SW480 (cell line): ENCODE measurements at places on chromosomes 4 and X.

DNA sequence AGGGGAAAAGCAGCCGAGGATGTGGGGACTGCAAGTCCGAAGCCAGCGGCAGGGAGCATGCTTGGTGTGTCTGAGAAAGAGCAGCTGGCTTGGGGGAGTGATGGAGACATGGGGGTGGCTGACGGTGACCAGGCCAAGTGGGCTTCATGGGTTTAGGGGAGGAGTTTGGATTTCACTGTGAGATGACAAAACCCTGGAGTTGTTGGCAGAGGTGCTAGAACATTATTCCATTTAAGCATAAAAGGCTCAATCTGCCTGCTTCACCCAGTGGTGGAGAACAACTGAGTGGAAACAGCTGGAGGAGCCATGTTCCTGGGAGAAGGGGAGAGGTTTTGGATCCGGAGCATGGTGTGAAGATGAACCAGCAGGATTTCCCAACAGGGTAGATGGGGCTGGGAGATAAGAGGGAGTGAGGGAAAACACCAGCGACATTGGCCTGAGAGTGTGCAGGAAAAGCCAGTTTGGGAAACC lies 318.0 kb upstream of the TAPT1 start:
- DNase-seq, result no peak

DNA sequence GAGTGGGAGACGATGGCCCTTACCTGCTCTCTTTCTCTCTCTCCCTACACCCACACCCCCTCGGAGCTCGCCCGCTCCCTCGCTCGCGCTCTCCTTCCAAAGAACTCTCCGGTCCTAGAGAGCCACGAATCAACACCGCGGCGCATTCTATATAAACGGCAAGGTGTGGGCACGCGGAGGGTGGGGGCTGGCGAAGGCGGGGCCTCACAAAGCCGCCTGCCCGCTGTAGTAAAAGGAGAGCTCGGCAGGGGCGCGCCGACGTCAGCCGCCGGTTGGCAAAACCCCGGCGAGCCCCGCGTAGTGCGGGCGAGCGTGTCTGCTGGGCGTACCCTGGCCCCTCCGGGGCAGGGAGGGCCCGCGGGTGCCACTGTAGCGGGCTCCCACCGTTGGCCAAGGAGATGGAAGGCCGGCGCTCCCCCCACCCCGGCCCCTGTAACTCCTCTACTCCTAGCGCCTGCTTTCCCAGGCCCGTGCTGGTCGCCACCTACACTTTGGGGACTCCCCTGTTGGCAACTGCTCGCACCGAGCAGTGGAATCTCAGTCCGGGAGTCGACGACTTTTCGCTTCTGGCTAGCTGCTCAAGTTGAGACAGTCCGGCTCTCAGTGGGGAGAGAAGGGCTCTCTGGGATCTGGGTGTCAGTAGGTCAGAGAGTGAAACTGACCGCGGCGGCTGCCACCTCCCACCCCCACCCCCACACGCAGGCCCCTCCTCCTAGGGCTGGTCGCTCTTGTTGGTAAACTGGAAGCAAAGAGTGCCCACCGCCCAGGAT lies 325.5 kb upstream of the F9 start:
- DNase-seq, result peak; percentile 58

DNA sequence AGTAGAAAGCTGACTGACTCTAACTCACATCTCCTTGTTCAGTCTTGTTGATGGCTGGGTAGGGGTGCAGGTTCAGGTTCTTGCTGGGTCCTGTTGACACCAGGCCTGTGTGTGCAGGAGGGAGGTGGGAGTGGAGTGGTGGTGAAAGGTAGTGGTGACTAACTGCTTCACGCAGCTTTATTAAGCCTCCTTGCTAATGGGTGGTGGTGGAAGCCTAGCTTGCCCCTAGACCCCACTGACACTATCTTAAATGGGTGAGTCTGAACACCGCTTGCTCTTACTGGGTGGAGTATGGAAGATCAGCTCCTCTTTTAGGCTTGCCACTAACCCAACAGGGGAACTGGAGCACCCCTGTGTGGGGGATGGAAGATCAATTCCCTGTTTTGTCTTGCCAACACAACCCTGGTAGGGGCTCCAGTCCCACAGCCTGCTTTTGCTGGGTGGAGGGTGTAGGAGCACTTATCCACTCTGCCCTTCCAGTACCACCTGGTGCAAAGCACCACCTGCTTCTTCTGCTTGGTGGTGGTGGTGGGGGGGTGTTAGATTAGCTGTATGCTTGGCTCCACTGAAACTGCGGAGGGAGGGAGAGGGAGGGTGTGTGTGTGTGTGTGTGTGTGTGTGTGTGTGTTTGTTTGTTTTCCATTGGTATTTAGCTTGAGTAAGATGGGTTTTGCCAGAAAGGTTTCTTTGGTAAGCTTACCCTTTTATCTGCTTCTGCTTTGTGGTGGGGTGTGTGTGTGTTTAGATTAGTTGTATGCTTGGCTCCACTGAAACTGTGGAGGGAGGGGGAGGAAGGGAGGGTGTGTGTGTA lies 25.6 kb downstream of the KDM6A start:
- DNase-seq, result peak; percentile 44

DNA sequence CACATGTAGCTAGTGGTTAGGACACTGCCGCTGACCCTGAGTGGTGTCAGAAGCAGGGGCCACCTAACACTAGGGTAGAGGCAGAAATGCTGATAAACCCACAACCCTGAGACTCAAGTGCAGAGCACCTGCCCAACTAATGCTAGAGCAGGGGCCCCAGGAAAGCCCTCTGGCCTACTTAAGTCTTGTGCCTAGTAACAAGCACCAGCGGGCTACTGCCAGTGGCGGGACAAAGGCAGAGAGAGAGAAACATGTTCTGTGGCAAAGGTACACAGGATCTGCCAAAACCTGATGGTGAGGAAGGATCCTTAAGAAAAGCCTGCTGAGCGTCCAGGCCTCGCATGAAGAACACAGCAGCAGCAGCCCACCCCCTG lies 172.4 kb downstream of the PRDM5 start:
- DNase-seq, result no peak

DNA sequence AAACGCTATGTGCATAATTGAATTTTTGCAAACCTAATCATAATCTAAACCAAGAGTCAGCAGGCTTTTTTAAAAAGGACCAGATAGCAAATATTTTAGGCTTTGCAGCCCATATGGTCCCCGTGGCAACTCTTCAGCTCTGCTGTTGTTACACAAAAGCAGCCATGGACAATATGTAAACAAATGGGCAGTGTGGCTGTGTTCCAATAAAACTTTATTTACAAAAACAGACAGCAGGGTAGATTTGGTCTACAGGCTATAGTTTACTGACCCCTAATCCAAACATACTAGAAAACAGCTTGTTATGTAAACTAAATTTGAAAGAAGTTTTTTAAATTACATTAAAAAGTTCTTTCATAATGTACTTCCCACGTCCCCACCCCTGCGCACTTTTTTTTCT lies 53.1 kb downstream of the FUNDC1 start:
- DNase-seq, result no peak

GRCh38 chr4:164761241-164761640 lies 7.3 kb downstream of the SMIM31 start:
- no peak for DNase-seq

- no peak for DNase-seq
Measured at GRCh38 chrX:37331546-37331945, 17.6 kb upstream of the PRRG1 start.

DNA sequence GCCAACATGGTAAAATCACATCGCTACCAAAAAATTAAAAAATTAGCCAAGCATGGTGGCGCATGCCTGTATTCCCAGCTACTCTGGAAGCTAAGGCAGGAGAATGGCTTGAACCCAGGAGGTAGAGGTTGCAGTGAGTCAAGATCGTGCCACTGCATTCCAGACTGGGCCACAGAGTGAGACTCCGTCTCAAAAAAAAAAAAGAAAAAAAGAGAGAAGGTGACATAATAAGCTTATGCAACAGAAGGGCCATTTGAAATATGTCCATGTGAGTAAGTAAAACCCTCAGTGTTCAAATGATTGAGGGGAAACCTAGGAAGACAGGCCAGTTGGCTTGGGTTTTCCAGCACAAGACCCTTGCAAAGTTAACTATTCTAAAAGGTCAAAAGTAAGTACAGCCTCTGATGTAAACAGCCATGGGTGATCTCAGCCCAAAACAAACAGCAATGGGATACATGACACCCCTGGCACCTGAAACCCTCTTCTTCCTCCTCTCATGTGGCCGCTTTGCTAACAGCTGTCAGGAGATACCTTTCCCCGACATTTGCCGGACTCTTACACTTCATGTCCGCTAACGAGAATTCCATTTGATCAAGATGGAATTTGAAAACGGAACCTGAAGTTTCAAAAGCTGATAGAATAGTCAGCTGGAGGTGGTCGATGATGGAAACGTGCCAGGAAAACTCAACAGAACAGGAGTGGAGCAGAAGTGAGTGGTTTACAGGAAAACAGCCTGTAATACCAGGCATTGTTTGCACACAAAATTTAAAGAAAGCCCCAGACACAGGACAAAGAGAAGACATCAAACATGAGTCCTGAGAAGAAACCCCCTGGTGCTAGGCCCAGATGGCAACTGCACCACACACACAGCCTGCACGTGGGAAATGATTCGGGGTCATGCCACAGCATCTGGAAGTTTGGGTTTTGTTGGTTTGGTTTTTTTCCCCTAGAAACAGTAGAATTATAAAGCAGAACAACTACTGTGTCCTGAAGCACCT lies 93.0 kb upstream of the STS start:
- no peak for DNase-seq

- DNase-seq, result peak; percentile 71
Measured at GRCh38 chr4:74654230-74654681, 140.1 kb downstream of the BTC start.

DNA sequence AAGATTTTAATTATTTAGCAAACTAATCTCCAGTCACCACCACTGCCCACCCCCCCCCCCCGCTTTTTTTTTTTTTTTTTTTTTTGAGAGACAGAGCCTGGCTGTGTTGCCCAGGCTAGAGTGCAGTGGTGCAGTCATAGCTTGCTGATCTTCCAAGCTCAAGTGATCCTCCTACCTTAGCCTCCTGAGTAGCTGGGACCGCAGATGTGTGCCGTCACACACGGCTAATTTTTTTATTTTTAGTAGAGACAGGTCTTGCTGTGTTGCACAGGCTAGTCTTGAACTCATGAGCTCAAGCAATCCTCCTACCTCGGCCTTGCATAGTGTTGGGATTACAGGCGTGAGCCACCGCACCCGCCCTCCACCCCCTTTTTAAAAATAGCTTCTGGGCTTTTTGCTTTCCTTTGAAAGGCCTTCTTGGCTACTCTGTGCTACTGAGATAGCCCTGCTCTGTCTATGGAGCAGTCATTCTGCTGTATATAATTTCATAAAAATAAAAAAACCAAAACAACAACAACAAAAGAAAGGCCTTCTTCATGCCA lies 18.7 kb downstream of the TXLNG start:
- DNase-seq, result no peak

- DNase-seq, result peak; percentile 39
Measured at GRCh38 chrX:43644124-43644701, 11.9 kb upstream of the MAOA start.

GRCh38 chr4:115883847-115884246 lies 770.4 kb upstream of the NDST4 start:
- DNase-seq, result no peak

- DNase-seq, result no peak
Measured at GRCh38 chr4:4791299-4792111, 68.0 kb upstream of the MSX1 start.

DNA sequence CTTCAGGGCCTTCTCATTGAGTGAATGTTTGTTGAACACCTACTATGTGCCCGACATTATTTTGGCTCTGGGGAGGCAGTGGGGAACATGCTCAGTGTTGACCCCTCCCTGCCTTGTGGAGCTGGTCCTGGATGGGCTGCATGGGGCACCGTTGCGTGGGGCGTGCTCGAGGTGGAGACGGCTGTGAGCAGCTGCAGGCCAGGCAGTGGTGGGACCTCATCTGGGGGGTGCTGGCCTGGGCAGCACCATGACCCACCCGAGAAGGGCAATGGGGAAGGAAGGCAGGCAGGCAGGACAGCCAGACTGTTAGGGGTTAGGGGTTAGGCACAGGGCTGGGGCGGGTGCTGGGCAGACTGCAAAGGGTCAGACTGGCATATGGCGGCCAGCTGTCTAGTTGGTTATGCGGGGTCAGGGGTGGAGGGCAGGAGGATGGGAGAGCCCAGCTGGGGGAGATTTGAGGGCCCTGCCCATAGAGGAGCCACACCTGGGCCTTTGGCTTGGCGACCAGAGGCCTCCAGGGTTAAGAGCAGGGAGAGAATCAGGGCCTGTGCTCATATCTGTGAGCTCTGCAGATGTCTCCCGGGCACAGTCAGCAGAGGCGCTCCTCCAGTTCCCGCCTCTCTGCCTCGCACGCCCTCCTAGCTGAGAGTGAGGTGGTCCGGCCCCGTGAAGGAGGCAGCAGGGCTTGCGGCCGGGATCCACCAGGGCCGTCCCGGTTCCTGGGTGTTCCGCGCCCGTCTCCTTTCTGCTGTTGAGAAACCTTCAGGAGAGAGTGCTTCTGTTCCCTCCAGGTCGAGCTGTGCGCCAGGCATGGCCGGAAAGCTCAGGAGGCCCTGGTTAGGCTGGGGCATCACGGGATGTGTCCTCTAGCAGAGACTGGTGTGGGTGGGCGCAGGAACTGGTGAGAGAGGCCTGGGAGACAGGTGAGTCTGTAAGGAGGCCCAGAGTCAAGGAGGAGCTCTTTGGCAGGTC lies 73.3 kb downstream of the RGS12 start:
- DNase-seq, result no peak

DNA sequence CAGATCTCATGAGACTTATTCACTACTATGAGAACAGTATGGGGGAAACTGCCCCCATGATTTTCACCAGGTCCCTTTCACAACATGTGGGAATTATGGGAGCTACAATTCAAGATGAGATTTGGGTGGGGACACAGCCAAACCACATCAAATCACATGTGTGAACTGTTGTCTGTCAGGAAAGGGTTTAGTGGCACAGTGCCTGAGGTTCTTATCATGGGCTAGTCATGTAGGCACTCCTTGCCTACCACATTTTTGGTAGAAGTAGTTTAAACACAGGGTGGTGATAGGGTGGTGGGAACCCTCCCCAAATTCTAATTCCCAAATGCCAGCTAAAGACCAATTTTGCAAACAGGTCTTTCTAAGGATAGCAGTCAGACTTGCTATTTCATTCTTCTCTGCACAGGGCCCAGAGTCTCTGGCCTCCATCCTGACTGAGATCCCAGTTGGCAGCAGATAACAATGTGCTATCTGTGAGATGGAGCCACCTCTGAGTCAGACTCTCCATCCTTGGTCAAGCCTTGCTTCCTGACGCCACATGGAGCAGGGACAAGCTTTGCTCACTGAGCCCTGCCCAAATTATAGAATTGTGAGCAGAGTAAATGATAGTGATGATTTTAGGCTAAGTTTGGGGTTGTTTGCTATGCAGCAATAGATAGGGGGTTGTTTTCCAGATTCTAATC lies 33.5 kb upstream of the SETD7 start:
- DNase-seq, result no peak

GRCh38 chr4:7460566-7460965 lies 25.8 kb upstream of the PSAPL1 start:
- DNase-seq, result no peak

- no peak for DNase-seq
Measured at GRCh38 chrX:118983513-118983912, 9.1 kb downstream of the LONRF3 start.

GRCh38 chrX:41002026-41002425 lies 83.2 kb upstream of the USP9X start:
- DNase-seq, result no peak

- no peak for DNase-seq
Measured at GRCh38 chr4:63787326-63787725, 621.9 kb downstream of the TECRL start.

- peak; percentile 6 for DNase-seq
Measured at GRCh38 chrX:135923353-135923752, 29.8 kb downstream of the SAGE1 start.

GRCh38 chr4:75490155-75490554 lies 24.0 kb downstream of the RCHY1 start:
- peak; percentile 2 for DNase-seq
